ENCODE measurements at places on chromosomes 7 and 10. TPM values are rescaled to one million over a fixed set of nuclear protein-coding genes. Genes with fewer than 3 reads are reported as not detected.
A peak's percentile ranks its signal among the peaks of the same experiment; 100 is the strongest.

DNA sequence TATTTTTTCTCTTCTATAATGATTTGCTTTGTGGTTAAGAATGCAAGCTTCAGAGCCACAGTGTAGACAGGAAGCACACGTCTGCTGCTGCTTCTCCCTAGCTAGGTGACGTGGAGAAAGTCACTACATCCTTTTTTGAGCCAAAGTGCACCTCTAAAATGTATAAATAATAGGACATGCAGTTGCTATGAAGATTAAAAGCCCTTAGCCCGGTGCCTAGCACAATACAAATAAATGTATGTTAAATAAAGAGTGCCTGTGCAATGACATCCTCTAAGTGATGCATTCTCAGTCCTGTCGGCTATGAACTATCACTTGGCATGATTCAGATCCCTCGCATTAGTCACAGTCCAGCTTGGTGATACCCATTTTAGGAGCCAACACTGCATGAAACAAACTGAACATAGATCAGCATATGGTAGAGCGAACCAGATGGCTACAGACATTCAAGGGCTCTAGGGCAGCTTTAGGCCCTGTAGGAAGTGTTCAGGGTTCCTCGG, 4.8 kb upstream of the TRDMT1 start:
- H3K4me3 ChIP-seq: no peak overlapping the region
- peaks cover 27% of the 10 kb centered on the region for H3K4me1 ChIP-seq
- no peaks in the 10 kb centered on the region for H3K27me3 ChIP-seq

GRCh38 chr7:69104023-69104422, 494.3 kb upstream of the AUTS2 start:
- no peaks in the 10 kb centered on the region for H3K4me1 ChIP-seq
- no peaks in the 10 kb centered on the region for H3K36me3 ChIP-seq
- no peak for DNase-seq
- no peak overlapping the region for H3K4me3 ChIP-seq
- H3K27me3 ChIP-seq: no peaks in the 10 kb centered on the region

DNA sequence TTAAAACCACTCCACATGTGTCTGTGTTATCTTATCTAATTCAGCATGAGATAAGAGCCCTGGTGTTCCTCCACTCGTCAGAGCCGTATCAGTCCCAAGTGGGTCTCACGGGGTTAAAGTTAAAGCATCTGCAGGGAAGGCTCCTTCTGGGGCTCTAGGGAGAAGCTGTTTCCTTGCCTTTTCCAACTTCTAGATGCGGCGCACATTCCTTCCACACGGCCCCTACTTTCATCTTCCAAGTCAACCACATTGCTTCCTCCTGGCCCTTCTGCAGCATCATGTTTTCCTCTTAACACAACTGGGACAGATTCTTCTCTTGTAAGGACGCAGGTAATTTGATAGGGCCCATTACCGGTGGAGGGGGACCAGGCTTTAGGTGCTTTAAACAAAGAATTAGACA, 620.1 kb upstream of the DPP6 start:
- no peaks in the 10 kb centered on the region for H3K36me3 ChIP-seq
- no peak overlapping the region for H3K4me3 ChIP-seq
- no peaks in the 10 kb centered on the region for H3K4me1 ChIP-seq
- H3K27me3 ChIP-seq: no peaks in the 10 kb centered on the region
- DNase-seq: no peak

DNA sequence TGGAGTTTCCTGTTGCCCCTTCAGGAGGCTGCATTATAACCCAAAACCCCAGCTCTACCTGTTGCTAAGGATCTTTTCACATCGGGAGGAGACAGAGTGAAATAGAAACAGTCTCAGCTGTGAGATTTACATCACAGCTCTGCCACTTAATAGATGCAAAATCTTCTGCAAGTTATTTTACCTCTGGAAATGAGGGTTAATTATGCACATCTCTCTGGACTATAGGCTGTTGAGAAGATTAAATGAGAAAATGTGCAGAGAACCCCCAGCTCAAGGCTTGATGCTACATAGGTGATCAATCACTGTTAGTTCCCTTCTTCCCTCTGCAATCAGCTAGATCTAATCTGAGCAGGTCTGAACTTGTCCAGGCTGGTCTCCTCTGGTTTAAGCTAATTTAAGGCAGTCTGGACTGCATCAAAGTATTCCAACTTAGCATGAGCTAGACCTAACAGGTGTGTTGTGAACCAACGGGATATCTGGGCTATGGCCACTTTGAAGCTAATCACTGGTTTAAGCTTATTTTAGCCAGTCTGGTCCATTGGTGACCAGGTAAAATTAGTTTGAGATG, 8.9 kb upstream of the LRRC18 start:
- no peaks in the 10 kb centered on the region for H3K36me3 ChIP-seq
- DNase-seq: no peak
- H3K4me3 ChIP-seq: no peak overlapping the region
- peak overlapping the region; percentile 56 for H3K27ac ChIP-seq
- H3K27me3 ChIP-seq: no peaks in the 10 kb centered on the region
- H3K4me1 ChIP-seq: peaks cover 3% of the 10 kb centered on the region

GRCh38 chr10:12716042-12716441, 285.5 kb downstream of the CCDC3 start:
- DNase-seq: no peak
- peaks cover 20% of the 10 kb centered on the region for H3K4me1 ChIP-seq
- H3K27ac ChIP-seq: no peak overlapping the region
- no peak overlapping the region for H3K4me3 ChIP-seq
- no peaks in the 10 kb centered on the region for H3K27me3 ChIP-seq

GRCh38 chr7:85172530-85172941, 14.3 kb downstream of the SEMA3D start:
- DNase-seq: peak; percentile 9
- no peaks in the 10 kb centered on the region for H3K27me3 ChIP-seq
- no peaks in the 10 kb centered on the region for H3K36me3 ChIP-seq
- peaks cover 8% of the 10 kb centered on the region for H3K4me1 ChIP-seq
- H3K27ac ChIP-seq: peak overlapping the region; percentile 65

- peaks cover 22% of the 10 kb centered on the region for H3K27me3 ChIP-seq
- H3K4me3 ChIP-seq: no peak overlapping the region
- H3K36me3 ChIP-seq: no peaks in the 10 kb centered on the region
Observed at GRCh38 chr10:26213157-26213800, 3.3 kb upstream of the GAD2 start.

CPXM2 gene
- total RNA-seq: 125 TPM

HERPUD2 gene
- 69.8 TPM for total RNA-seq

NACAD gene
- total RNA-seq: 7.1 TPM

MSMB gene
- total RNA-seq: not detected

SYCE1 gene
- total RNA-seq: not detected

HOXA10 gene
- not detected for total RNA-seq

FKBP6 gene
- not detected for total RNA-seq

Measured in ascending aorta (tissue), 2 donors.